NCI-H1048 (cell line): ENCODE measurements at places on chromosomes 11 and 22.
A peak's percentile ranks its signal among the peaks of the same experiment; 100 is the strongest.

GRCh38 chr11:122024278-122024677, 91.7 kb downstream of the BLID start:
- no peak for DNase-seq

GRCh38 chr22:35148866-35149548, 83.0 kb downstream of the ISX start:
- no peak for DNase-seq

GRCh38 chr11:70557742-70558485, 159.6 kb downstream of the CTTN start:
- DNase-seq, result no peak

DNA sequence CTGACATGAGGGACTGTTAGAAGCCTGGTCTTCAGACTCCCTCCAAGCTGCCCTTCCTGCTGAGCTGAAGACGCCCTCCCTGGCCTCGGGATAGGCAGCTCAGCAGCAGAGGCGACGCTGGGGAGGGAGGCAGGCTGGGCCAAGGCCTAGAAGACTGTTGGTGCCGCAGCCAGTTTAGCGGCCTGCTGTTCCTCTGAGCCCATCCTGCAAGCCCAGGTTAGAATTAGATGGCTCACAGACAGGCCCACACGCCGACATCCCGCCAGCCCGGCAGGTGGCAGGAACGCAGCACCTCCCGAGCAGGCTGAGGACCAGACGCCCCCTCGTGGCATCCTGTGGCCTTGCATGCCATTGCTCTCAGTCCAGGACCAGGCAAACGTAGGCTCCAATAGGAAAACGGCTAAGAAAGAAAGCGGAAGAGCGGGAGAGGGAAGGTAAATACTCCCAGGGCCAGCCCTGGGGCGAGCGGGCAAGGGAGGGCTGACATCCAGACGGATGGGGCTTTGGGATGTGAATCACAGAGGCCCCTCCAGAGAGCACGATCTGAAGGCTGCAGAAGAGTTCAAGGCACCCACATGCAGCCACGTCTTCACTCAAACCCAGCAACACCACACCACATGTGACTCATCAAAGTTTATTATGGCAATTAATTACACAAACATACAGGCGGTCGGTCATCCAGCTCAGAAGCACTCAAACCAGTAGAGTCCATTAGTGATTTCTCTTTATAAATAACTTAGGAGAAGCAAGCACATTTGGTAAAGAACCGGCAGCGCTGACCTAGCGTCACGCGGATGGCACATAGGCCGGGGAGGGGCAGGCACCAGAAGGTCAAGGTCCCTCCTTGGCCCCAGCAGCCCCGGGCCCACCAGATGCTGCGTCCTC, 27.6 kb downstream of the CD5 start:
- DNase-seq, result no peak

- DNase-seq, result no peak
Observed at GRCh38 chr11:116890193-116890592, 52.8 kb upstream of the APOA1 start.

DNA sequence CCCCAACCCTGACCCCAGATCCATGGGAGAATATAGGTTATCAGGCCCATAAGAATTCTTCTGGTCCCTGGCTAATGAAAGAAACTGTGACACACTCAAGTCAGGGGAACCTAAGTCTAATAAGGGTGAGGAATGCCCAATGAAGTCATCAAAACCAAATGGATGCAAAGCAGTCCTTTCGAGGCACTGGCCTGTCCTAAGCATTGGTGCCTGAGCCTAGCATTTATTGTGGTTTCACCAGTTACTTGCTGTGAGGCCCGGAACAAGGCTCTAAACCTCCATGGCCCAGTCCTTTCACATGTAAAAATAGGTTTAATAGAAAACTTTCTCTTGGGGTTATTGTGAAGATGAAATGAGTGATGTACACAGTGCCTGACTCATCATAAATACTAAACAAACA, 712.6 kb downstream of the DLG2 start:
- DNase-seq, result no peak

GRCh38 chr11:19474954-19475721, 234.4 kb upstream of the E2F8 start:
- DNase-seq, result peak; percentile 54

- DNase-seq, result no peak
Observed at GRCh38 chr11:95698676-95699557, 90.7 kb downstream of the FAM76B start.

DNA sequence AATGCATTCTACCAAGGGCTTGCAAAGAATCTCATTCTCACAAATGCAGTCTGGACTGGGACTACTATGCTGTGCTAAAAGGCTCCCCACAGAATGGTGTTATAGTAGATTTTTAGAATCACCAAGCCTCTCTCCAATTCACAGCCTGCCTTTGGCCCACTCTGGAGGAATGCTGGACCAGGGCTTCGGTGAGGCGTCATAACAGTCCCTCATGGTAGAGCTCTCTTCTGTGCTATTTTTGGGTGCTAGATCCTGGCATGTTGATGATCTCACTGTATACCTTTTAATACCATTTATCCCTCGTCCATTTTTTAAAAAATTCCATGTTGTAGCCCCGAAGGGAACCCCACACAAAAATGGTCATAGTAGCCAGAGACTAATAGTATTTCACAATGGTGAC, 17.6 kb downstream of the MAP6 start:
- DNase-seq, result no peak

DNA sequence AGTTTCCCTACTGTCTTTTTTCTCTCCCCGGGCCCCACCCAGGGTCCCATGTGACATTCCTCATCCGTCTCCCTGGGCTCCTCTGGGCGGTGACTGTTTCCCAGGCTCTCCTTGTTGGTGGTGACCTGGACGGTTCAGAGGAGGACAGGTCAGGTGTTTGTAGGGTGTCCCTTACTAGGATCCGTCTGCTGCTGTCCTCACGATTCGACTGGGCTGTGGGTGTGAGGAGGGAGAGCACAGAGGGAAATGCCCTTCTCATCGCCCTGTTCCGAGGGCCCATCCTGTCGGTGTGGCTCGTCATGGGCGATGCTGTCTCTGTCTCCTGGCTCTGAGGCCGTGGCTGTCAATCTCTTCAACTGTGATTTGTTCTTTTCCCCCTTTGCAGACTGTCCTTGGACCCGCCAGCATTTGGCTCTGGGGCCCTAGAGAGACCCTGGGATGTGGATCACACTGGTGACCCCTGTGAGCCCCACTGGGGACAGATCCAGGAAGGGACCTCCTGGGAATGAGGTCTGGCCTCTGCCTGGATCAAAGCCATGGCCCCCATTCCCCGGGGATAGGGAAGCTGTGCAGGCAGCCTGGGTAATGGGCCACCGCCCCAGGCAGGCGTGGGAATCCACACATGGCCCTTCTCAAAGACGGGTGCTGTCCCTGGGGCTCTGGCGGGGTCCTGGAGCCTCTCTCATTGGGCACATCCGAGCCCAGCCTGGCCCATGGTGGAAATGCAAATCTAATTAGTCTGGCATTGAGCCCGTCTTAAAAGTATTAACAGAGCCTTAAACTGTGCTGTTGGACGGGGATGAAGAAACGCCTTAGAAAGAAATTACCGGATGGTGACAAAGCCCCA, 46.8 kb upstream of the KCNQ1OT1 start:
- DNase-seq, result no peak

GRCh38 chr11:84608837-84609196, 1018.3 kb downstream of the DLG2 start:
- DNase-seq, result no peak

- no peak for DNase-seq
Observed at GRCh38 chr11:89736566-89736965, 26.5 kb downstream of the TRIM77 start.

- no peak for DNase-seq
Observed at GRCh38 chr11:6437993-6438392, 2.8 kb downstream of the HPX start.

DNA sequence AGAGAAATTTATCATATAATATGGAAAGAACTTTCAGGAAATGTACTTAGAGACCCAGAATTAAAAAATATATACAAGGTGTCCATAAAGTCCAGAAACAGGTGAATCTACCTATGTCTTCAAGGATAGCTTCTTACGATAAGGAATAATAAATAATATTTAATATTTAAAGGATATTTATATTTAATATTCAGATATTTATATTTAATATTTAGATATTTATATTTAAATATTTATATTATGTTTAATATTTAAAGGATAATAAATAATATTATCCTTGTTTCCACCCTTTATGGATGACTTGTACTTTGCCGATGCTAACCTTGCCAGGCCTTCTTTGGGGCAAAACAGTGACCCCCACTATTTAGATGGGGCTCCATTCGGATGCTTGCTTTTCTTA, 169.5 kb upstream of the CADM1 start:
- DNase-seq, result no peak

GRCh38 chr11:34198523-34198922, 93.1 kb downstream of the NAT10 start:
- DNase-seq, result no peak

DNA sequence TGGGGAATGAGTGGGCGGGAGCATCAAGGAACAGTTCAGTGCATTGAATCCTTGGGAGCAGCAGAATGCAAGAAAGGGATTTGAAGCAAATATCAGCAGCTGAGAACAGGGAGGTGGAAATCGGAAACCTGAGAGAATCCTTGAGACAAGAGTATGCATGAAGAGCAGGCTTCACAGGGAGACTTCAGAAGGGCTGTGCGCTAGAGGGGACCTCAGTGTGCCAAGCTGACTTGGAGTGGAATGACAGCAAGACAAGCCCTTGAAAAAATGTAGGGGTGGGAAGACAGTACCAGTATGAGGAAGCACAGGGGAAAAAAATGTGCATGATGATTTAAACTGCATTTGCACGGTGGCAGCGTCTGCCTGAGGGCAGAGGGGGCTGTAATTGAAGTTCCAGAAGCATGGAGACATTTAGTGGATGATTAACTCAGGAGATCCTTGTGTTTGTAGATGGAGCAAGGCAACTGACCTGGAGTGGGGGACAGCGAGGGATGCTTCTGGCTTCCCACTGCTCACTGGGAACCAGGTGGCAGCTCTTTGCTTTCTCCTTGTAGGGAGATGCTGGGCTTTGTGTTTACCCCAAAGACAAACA, 204.9 kb upstream of the PLET1 start:
- no peak for DNase-seq

GRCh38 chr22:27795053-27795452, 6.5 kb downstream of the MN1 start:
- DNase-seq, result no peak

- no peak for DNase-seq
Observed at GRCh38 chr11:63783925-63784592, 15.5 kb upstream of the ZFTA start.

GRCh38 chr22:47396105-47396504, 633.7 kb downstream of the TBC1D22A start:
- no peak for DNase-seq

DNA sequence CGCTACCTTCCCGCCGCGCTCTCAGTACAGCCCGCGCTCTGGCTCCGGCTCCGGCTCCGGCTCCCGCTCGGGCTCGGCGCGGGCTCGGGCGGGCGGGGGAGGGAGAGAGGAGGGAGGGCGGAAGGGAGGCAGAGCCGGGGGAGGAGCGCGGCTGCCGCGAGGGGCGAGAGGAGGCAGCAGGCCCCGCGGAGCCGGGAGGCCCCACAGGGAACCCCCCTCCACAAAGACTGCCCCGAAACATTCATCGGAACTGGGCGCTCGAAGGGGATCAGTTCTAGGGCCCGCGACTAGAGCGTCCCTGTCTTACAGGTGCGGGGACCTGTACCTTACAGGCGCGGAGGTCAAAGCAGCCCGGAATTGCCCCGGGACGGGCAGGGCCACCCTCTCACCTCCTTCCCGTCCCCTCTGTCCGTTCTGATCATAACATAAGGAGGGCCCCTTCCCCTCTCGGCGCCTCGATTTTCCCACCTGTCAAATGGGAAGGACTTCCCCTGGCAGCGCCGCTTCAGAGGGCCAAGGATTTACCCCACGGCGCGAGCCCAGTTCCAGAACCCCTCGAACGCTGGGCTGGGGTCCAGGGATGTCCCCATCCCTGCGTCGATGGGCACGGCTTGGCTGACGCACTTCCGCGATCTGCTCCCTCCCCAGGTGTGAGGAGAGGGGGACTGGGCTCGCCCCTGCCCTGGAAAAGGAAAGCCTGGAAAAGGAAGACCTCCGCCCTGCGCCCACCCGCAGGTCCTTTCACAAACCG, at the start of gene SHISA8:
Gene SHISA8, minus strand, starts transcription at position 40 of the 751 bp plus-strand sequence. CDS start 407 bp downstream, outside the sequence.
- no peak for DNase-seq

DNA sequence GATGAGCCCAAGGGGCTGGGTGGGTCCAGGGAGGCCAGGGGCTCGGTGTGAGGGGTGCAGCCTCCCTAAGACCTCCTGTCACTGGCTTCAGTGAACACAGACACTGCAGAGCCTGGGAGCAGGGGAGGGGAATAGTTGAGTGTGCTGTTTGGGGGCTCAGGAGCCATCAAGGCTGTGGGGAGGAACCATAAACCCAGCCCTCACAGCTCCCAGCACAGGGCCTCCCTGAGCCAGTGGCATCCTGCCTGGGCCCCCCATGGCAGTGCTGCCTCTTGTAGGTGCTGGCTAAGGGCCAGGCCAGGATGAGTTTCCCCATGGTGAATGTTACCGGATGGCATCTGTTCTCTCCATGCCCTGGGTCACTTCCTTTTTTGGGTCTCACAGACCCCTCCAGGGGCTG, 25.5 kb downstream of the KCNJ5 start:
- no peak for DNase-seq

GRCh38 chr11:121236115-121237001, 56.2 kb upstream of the SC5D start:
- no peak for DNase-seq

DNA sequence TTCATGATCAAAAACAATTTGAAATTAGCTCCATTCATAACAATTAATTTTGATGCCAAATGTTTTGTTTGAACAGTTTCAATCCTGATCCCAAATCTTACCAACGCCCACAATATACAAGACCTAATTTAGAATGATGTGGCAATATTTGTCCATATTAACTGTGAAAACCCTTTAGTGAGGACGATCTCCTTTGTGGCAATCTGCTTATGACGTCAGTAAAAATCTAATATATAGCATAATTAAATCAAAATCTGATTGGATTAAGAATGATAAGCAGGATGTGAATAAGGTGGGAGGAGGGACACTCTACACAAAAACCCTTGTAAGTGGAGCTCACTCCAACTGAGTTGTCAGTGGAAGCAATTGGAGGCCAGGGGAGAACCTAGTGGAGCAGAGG, 11.9 kb upstream of the SLC5A4 start:
- DNase-seq, result no peak

DNA sequence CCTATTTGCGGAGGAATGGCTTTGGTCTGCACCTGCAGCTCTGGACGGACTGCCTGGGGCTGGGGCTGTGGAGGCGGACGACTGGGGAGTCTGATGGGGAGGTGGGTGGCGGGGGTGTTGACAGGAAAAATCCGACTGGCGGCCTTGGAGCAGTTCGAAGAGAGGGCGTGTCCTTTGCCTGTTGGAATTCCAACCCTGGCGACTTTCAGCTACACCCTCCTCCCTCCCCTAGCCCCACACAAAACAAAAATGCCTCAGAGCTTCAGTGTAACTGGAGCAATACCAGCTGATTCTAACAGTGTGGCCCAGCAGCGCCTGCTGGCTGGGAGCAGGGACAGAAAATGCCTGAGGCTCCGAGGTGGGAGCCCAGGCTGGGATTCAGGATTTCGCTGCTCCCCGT, 85.4 kb downstream of the ATXN10 start:
- DNase-seq, result no peak

- no peak for DNase-seq
Observed at GRCh38 chr22:19214078-19214473, 35.5 kb upstream of the SLC25A1 start.

GRCh38 chr22:45612451-45612901, 59.2 kb upstream of the ATXN10 start:
- DNase-seq, result no peak

GRCh38 chr22:34427841-34428240, 507.6 kb upstream of the LARGE1 start:
- DNase-seq, result no peak

GRCh38 chr11:119120639-119121007, 757 bp upstream of the HINFP start:
- DNase-seq, result no peak

- no peak for DNase-seq
Observed at GRCh38 chr11:119683783-119684182, 45.2 kb downstream of the NECTIN1 start.
